ENCODE measurements at places on chromosomes 5 and 9.
A peak's percentile ranks its signal among the peaks of the same experiment; 100 is the strongest.

GRCh38 chr5:75668445-75668844, 48.8 kb downstream of the POC5 start:
- no peak for DNase-seq

DNA sequence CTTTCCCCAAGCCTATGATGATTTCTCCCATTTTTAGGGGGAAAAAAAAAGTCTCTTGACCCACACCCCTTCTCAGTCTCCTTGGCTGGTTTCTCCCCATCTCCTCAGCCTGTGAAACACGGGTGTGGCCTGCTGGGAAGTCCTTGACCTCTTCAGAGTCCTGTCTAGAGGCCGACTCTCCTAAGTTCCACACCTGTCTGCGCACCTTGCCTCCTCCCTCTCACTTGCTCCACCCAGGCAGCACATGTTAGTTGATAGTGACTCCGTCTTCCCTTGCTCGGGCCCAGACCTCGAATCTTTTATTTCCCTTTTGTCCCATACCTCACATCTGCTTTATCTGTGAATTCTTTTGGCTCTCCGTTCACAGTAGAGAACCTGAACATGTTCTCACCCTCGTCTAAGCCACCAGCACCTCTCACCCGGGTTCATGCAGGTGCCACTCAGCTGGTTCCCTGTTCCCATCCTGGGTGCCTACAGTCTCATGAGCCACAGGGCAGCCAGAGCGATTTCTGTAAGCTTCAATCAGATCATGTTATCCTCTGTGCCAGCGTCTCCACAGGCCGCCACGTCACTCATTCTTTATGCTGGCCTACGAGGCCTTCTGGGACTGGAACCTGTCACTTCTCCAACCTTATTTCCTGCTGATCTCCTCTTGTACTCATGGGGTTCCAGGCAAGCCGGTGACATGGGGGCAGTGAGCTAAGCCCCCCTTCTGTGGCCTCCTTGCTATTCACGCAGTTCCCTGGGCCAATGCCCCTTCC, 51.7 kb upstream of the LRRTM2 start:
- no peak for DNase-seq

DNA sequence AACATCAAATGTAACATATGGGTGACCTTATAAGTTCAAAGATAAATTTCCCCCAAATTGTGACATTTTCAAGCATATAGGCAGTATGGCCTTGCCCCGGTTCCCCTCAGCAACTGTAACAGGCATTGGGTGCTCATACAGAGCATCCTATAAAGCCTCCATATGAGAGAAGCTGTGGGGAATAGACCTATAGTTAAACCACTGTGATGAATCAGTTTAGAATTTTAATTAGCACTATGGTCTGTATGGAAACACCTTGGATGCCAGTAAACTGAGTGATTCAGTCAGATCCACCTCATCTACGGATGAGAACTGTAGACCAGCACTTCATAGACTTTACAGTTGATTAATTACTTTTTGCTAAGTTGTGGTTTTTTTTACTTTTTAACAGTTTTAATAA, 79.4 kb downstream of the ERCC6L2 start:
- no peak for DNase-seq

DNA sequence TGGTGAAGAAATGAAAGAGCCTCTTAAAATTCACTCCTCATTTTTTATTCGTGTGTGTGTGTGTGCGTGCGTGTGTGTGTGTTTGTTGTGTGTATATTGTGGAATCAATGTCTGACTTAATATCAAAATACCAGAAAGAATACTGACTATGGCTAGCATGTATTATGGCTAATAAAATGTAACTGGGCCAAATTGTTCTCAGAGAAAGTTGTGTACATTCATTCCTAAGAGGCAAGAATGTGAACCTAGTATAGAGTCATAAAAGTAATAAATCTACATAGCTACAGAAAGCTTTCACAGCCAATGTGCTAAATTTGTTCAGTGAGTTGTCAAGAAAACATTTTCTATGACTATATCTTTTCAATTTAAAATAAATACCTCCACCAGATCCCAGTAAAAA, 211.5 kb downstream of the EBF1 start:
- no peak for DNase-seq

DNA sequence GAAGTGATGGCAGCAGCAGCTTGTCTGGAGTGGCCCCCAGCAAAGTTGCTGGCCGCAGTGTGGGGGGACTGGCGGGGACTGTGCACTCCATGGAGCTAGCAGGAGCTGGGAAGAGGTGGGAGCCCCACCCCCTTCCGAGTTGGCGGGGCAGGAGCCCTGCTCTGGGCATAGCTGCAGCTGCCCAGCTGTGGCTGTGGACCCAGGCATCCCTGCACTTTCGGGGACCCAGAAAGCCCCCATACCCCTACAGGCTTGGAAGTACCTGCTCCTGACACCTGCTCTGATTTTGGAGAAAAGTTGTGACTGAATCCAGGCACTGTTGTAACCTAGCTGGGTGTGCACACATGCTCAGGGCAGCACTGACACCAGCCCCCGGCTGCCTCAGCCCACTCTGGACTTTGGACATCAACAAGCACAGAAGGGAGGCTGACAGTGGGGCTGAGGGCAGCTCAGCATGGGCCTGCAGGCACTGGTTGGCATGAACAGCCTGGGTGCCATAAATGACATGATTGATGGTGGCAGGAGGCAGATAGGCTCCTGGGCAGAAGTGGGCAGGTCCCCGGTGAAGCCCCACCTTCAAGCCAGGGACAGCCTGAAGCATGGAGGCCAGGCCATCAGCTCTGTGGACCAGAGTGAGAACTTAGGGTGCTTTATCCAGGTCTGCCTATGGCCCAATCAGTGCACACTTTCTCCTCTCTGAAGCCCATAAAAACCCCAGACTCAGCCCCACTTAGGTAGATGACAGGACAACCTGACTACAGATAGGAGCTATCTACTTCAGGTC, 12.6 kb downstream of the LMBRD2 start:
- no peak for DNase-seq

DNA sequence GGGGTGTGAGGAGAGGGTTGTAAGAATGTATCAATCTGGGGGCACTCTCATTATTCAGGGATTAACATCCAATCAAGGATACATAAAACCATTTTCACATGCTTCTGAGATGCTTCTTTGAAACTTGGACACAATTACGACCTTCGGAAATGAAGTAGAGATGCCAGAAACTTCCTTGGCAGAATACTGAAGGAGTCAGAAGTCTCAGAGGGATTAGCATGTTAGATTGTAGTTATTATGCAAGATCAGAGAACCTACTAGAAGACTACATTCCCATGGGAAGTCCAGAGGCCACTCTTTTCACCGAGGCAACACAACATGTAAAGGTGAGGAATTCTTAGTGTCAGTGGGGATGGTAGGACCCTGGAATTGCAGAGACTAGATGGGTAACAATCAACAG, 5.1 kb upstream of the SLC22A4 start:
- DNase-seq, result no peak

DNA sequence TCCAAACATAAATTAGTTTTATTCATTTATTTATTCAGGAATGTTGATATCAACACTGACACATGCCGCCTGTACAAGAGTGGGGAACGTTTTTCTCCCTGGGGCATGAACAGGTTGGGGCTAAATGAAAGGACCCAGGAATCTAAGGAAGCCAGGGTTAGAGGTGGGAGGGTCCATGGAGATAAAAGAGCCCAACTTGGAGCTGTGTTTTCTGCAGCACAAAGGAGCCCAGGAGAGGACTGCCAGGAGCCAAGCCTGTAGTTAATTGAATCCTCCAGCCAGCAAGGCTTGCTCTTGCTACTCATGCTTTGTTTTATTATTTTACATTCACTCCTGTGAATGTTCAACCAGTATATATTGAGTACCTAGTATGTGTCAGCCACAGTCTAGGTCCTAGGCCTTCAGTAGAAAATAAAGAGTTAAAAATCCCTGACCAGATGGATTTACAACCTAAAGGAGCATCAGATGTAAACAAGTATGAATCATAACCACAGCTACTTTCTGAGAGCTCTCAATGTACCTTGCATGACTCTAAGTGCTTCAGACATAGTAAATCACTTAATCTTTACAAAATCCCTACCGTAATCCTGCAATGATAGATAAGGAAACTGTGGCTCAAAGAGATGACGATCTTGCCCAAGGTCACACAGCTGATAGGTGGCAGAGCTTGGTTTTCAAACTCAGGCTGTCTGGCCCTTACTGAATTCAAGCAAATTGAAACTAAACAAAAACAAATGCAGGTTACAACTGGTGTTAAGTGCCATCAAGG, 69.8 kb downstream of the ASTN2 start:
- DNase-seq, result no peak

- no peak for DNase-seq
These were observed 614.7 kb downstream of the EBF1 start for GRCh38 chr5:158485047-158485446.

- DNase-seq, result no peak
These were observed 440.4 kb upstream of the RIOK2 start for GRCh38 chr5:97623441-97623840.

DNA sequence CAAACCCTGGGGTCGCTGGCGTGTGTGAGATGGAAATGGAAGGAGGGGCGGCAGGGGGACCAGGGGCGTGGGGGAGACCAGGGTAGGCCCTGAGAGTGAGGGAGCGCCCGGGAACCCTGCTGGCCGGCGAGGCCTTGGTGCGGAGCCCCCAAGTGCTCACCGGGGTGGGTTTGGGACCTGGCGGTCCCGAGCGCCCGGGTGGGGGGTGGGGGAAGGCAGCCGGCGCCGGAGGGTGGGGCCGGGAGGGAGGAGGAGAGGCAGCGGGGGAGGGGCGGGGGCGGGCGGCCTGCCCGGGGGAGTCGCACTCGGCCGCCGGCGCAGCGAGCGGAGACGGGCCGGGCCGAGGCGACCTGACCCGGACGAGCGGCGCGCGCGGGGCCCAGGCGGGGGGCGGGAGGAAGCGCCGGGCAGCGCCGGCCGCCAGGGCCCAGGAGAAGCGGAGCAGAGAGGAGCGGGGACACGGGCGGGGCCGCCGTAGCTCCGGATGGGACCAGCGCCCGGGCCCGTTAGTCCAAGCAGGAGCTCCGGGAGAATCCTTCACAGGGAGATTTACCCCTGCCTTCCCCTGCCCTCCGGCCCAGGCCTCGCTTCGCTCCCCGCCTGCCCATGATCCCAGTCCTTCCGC, at the start of gene NPR2:
Gene NPR2 (plus strand): TSS at position 295 of the 625 bp plus-strand sequence. CDS start 818 bp downstream, outside the sequence.
- peak; percentile 36 for DNase-seq

GRCh38 chr5:53785924-53786323, 225.5 kb downstream of the NDUFS4 start:
- no peak for DNase-seq

- peak; percentile 7 for DNase-seq
These were observed 70.3 kb downstream of the INIP start for GRCh38 chr9:112647596-112647995.

GRCh38 chr5:110045158-110045557, 355.4 kb downstream of the MAN2A1 start:
- peak; percentile 20 for DNase-seq

DNA sequence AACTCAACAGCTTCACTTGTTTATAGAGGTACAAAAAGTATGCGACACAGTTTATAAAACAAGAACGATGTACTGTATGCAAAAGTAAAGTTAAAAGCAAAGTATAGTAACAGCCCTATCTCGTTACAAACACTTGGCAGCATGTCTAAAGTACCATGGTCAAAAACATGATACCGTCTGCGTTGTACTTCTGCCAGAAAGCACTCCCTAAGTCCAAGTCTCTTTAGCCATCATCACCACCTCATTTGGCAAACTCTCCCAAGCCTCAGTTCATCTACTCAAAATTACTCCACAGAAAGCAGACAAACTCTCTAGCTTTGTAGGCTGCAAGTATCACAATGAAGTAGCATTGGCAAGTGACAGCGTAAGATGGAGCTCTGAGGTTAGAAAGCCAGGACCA, 73.4 kb downstream of the NFIB start:
- no peak for DNase-seq

DNA sequence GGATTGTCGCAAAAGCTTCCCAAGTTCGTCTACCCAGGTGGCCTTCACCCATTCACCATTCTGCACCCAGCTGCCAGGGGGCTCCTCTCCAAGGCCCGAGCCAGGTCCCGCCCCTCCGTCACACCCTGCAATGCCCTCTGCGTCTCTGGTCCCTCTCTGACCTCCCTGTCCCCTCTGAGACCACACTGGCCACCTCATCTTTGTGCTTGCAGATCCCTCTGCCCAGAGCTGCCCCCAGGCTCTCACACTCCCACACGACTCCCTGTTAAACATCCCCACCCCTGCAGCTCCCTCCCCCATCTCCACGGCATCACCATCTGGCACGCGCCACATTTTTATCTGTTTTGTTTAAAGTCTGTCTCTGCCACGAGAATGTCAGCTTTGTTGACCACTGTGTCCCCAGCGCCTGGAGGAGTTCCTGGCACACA, 243.6 kb downstream of the PBX3 start:
- DNase-seq, result no peak

DNA sequence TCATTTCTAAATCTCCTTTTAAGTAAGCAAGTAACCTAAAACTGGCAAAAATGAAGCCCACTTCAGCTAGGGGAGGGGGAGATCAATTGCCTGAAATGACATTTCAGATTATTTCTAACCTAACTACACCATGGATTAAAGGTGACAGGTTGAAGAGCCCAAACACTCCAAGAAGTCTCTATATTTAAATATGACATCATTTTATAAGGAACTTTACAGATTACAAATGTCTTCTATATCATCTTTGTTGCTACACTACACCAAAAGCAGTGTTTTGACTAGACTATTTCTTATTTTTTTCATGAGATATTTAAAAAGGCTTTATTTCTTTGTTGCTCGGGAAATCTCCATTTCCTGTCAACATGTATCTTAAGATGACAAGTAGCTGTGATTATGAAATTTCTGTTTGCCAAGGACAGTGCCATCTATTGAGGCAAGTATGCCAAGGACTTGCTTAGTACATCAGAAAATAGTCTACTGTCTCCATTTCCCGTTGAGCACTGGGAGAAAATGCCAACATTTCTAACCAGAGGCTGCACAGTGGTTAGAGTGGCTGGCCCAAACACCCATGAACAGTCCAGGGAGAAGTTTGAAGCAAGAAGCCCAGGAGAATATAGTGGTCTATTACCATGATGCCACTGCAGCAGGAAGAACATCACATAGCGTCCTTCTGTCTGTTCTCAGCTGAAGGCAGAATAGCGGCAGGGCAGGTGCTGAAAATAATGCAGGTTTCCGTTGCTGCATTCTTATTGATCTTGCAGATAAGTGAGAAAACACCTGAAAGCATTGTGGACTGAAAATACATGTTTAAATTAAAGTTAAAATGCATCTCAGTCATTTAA, 93.4 kb upstream of the ITGA2 start:
- no peak for DNase-seq

GRCh38 chr9:84823421-84824271, 154.1 kb downstream of the NTRK2 start:
- DNase-seq, result no peak

- DNase-seq, result no peak
These were observed 26.2 kb downstream of the CEMIP2 start for GRCh38 chr9:71741926-71742648.

- no peak for DNase-seq
These were observed 236.1 kb downstream of the DNAH5 start for GRCh38 chr5:13708432-13708831.

GRCh38 chr9:74645007-74645639, 148.0 kb downstream of the RORB start:
- DNase-seq, result no peak

DNA sequence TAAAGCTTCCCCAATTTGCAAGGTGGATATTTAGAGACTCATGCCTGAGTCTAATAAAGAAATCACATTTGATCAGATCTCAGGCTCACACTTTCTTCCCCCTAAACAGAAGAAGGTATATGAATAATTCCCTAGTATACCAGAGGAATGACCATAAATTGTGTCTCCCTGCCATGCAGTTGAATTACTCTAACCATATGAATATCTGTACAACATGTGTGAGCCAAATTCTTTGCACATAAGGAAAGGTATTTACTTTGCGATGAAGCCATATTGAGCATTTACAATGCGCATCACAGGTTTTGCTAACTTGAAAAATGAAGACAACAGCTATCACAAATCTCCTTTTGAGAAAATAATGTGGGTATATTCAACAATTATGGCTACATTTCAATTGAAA, 479.4 kb downstream of the NR2F1-AS1 start:
- no peak for DNase-seq

All from foreskin fibroblast (primary cell).